Midbrain (tissue), 1 donor: ENCODE measurements at places on chromosomes 5 and 9.

DNA sequence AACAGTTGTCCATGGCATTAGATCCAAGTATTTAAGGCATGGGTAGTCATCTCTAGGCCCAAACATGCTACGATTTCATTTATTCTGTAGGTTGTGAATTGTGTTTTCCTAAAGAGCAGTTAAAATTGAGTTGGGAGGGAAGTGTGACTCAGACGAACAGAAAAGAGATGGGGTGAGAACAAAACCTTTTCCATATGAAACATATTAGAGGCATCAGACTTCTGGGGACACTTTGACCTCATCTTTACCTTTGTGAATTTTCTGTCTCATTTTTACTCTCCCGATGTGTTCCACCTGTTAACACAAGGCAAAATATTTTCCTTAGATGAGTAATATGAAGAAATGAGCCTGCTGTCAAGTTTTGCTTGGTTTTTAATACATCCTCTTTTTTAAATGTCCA lies 181.3 kb downstream of the ESM1 start:
- no peak for DNase-seq

- no peak for DNase-seq
These were observed 51.4 kb downstream of the TRIP13 start for GRCh38 chr5:943918-944620.

GRCh38 chr5:107129051-107129450 lies 541.7 kb downstream of the EFNA5 start:
- no peak for DNase-seq

DNA sequence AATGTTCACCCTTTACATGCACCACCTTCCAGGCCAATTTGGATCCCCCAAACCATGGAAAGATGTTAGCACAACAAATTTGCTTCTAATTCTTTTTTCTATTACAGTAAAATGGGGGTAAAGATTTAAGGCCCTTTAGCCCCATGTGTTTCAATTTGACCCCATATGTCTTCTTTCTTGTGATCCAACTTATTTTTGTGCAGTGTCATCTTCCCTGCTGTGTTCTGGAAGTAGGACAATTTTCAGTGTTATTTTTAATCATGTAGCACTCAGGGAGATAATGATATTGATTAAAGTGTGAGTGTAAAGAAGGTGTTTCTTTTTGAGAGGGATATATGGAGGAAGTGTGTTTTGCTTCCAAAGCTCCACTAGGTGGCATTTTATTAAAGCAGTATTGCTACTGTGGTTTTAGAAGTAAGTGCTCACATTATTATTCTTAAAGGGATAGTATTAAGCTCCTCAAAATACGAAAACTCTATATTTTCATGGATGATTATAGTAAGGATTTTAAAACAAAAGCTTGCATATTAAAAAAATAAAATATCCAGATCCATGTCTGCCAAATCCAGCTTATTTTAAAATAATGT lies 118.7 kb upstream of the ATP10B start:
- no peak for DNase-seq
